Stimulated activated CD4-positive, alpha-beta T cell treated with anti-CD3 and anti-CD28 coated beads, Interleukin-12 subunit alpha, Interleukin-12 subunit beta, amount 100 ng/mL, for 4 hours (primary cell): ENCODE measurements at places on chromosomes 7 and 10.

DNA sequence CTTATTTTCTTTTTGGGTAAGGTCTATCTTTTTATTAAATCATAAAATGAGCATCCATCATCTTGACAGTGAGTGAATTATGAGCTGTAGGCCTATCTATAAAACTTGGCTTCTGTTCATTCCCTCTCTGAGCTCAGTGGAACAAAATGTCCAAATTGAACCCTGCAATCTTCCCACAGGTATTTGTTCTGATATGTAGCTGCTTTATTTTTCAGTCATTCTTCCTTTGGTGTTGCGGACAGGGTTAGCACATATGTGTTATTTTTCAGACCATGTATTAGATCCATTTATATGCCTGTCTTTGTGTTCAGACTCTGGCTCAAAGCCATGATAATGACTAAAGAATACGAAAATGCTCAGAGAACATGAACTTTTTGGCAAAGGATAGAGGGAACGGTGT lies 201.6 kb upstream of the KIAA1217 start:
- no peak for DNase-seq

GRCh38 chr10:113765910-113766309 lies 14.4 kb downstream of the PLEKHS1 start:
- DNase-seq: no peak

DNA sequence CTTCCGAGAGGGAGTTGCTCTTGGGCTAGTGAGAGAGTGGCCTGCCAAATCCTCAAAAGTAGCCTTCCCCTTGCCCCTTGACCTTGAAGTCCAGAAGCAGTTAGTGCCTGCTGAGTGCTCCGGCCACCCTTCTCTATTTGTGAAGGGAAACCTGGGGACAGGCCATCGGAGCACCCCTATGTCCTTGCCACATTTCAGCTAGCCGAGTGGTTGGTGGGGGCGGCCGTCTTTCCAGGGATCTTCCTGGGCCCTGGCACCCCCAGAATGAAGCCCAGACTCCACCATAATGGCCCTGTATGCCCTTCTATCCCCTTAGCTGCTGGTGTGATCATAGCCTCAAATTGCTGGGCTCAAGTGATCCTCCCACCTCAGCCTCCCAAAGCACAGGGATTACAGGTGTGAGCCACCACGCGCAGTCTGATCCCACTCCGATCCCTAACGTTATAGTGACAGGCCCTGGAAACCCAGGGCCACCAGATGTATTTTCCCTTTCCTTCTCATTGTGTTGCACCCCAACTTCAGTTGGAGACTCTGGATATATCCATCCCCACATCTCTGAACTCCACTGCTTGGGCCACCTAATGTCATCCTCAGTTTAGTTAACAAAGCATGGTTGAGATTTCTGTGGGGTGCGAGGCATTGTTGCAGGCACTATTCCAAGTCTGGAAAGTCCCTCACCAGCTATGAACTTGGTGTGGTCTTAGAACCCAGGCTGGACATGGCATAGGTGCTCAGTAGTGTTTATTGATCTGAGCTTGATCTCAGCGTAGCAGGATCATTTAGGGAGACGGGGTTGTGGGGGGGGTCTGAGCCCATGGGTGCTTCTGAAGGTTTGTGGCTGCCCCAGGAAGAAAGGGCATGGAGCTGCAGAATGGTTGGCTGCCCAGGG lies 1.6 kb downstream of the TSPAN14 start:
- DNase-seq: no peak

GRCh38 chr10:132883391-132883881 lies 58.9 kb downstream of the CFAP46 start:
- DNase-seq: no peak

- no peak for DNase-seq
Observed at GRCh38 chr7:21898265-21898930, 47.3 kb downstream of the CDCA7L start.

GRCh38 chr10:102493771-102494170 lies 8.7 kb downstream of the ACTR1A start:
- no peak for DNase-seq

GRCh38 chr10:2619916-2620315 lies 447.4 kb upstream of the PFKP start:
- DNase-seq: no peak

DNA sequence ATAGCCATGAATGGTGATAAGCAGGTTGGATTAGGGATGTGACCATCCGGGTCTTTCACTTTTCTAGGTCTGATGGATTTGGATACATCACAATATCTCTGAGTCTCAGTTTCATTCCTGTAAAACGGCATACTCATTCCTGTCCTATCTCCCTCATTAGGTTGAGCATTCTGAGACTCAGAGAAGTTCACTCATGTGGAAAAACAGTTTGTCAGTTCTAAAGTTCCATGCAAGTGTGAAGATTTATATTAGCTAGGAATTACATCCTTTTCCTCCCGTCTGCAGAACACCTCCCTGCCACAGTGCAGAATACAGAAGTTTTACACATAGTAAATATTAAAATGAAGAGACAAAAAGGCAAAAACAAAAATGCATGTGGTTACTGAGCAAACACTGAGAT lies 94.2 kb upstream of the SLC25A13 start:
- DNase-seq: no peak

- DNase-seq: no peak
Observed at GRCh38 chr7:151310578-151310977, 31.0 kb upstream of the NUB1 start.

- no peak for DNase-seq
Observed at GRCh38 chr10:88858491-88858890, 6.8 kb upstream of the ANKRD22 start.
